ENCODE measurements at places on chromosomes 4 and X.

DNA sequence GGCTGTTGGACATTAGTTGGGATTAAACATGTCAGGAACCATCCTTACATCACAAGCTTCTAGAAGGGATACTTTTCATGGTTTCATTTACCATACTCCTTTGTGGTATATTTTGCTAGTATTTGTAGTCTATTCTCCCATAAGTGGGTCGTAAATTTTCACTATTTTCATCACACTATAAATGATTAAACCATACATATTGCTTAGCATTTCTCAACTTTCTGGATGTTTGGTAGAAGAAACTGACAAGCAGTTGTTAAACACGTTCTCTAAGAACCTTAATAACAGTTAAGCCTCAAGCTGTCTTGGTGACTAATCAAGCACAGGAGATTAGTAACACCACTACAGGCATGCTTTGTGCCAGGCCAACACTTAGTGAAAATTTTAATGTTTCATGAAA is 375.5 kb downstream of the NAF1 start:
- DNase-seq: no peak

DNA sequence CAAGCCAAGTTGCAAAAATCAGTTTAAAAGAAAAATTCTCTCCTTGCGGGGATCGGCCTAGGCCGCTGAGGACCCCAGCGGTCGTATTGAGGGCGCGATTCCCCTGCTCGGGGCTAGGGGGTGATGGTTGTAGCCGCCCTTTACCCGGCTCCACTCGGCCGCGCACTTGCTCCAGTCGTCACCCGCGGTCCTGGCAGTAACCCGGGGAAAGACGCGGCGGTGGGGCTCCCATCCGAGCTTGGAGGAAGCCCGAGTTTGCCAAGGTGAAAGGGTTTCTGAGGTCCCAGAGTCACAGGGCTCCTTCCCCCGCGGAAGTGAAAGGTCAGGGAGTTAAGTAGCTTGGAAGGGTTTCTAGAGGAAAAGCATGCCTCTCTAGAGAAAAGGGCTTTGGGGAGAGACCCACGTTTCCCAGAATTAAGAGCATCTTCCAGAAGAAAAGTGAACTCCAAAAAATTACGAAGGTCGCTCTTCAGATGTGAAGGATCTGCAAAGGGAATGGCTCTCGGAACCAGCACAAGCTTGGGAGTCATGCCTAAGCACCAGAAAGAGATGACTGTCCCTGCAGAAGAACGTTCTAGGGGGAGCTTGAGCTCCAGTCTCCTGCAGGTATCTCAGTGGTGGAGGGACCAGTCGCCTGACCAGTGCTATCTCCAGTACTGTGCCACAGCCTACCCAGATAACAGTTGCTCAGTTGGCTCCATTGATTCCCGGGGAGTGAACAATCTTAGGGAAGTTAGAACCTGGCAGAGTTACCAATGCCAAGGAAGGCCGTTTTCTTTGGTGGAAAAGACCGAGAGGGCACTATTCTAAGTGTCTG is 875 bp downstream of the LAP3 start:
- DNase-seq: peak; percentile 41

- no peak for DNase-seq
Measured at GRCh38 chr4:39963656-39964055, 14.1 kb downstream of the PDS5A start.

GRCh38 chr4:183772361-183772760 is 113.3 kb downstream of the TRAPPC11 start:
- no peak for DNase-seq

DNA sequence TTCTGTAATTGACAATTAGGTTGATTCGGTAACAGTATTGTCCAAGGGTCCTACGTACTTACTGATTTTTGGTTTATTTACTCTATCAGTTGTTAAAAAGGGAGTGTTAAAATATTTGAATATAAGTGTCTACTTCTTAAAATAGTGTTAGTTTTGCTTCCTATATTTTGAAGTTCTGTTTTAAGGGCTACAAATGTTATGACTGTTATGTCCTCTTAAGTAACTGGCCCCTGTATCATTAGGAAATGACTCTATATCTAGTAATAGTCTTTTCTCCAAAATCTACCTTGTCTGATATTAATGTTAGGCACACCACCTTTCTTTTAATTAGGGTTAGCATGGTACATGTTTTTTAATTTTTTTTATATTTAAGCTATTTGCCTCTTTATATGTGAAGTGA is 30.1 kb downstream of the ANKRD50 start:
- no peak for DNase-seq

DNA sequence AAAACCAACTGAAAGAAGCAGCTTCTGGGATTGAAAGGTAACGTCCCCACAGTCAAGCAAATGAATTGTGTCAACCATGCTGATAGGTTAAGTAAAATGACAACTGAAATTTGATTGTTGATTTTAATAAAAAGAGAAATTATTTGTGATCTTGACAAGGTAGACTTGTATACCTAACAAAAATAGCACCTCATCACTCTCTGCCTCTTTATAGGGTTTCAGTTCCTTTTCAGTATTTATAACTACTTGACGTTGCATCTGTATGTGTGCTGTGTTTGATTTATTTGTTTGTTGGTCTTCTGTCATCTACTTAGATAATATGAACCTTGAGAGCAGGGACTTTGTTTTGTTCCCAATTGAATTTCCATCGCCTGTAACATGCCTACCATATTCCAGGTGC is 7.9 kb upstream of the PPP3CA start:
- no peak for DNase-seq

- DNase-seq: peak; percentile 73
Measured at GRCh38 chrX:68710870-68711576, 63.6 kb downstream of the STARD8 start.

- no peak for DNase-seq
Measured at GRCh38 chrX:79182071-79182470, 37.6 kb downstream of the GPR174 start.

GRCh38 chr4:18859468-18859867 is 837.9 kb upstream of the LCORL start:
- no peak for DNase-seq

- no peak for DNase-seq
Measured at GRCh38 chr4:185879666-185880312, 67.8 kb upstream of the SORBS2 start.

DNA sequence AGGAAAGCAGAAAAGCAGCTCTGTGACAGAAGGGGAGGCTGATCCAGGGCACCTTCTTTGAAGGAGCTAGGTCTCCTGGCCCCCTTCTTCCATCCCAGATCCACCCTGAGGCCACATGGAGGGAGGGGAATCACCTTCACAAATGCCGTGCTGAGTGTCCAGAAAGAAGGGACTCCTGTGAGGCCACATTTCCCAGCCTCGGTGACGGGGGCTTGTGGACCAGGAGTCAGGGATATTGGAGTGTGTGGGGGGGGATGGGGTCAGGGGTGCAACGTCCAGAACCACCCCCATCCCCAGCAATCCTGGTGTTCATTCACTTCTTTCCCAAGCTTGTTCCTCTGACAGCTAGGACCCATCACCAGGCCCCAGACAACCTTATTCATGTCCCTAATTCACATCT is 4.7 kb downstream of the TIMM17B start:
- no peak for DNase-seq

GRCh38 chr4:153573221-153573620 is 107.1 kb downstream of the TMEM131L start:
- no peak for DNase-seq

DNA sequence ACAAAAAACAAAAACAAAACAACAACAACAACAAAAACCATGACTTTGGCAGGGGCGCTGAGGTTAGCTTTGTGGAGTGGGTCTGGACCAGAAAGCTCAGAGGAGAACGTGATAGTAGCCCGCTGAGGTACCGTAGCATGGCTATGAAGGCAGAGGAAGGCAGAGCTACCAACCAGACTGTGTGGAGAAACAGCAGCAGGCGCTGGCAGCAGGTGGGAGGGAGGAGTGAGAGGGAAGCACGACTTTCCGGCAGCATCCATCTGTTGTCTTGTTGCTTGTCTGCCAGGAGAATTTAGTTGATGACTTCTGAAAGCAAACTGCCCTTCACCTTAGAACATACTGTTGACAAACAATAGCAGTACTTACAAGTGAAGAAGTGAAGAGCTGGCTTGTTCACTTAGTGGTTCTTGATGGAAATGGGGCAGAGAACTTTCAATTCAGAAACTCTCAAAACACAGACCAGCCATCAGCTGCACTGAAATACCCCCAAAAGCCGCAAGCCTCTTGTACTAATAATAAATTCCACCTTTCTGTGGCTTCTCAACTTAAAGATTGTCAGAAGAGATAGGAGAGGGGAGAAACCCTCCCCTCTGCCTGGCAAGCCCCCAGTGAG is 447.2 kb downstream of the SLITRK2 start:
- DNase-seq: no peak

GRCh38 chr4:87409420-87409939 is 12.9 kb upstream of the NUDT9 start:
- no peak for DNase-seq

GRCh38 chr4:103915224-103915869 is 195.6 kb upstream of the TACR3 start:
- peak; percentile 11 for DNase-seq

- DNase-seq: no peak
Measured at GRCh38 chr4:67141586-67141985, 403.7 kb downstream of the CENPC start.

DNA sequence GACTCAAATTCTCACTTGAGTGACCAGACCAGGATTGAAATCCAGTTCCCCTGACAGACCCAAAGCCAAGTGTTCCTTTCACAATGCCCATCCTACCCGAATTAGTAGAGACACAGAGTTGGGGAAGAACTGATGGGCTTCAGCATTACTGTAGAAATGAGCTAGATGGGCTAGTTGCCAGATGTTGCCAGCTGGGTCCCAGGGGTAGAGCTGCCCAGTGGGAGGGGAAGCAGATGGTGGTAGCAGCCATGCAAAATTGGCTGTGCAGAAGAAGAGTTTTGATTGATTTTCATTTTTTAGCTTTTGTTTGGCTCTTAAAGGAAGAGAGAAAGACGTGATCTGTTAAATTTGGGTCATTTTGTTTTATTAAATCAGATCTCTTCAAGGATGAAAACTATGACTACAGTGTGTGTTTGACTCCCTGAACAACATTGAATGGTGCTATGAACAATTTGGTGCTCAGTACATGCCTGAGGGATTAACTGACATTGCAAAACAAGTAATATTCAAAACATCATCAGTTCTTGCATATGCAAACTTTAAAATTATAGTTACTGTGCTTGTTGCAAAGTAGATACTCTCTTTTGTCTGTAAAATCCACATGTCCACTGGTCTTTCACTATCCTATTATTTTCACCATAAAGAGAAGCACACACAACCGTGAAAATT is 86.0 kb downstream of the PARM1 start:
- no peak for DNase-seq

- DNase-seq: no peak
Measured at GRCh38 chrX:148670277-148670676, 169.9 kb downstream of the AFF2 start.

DNA sequence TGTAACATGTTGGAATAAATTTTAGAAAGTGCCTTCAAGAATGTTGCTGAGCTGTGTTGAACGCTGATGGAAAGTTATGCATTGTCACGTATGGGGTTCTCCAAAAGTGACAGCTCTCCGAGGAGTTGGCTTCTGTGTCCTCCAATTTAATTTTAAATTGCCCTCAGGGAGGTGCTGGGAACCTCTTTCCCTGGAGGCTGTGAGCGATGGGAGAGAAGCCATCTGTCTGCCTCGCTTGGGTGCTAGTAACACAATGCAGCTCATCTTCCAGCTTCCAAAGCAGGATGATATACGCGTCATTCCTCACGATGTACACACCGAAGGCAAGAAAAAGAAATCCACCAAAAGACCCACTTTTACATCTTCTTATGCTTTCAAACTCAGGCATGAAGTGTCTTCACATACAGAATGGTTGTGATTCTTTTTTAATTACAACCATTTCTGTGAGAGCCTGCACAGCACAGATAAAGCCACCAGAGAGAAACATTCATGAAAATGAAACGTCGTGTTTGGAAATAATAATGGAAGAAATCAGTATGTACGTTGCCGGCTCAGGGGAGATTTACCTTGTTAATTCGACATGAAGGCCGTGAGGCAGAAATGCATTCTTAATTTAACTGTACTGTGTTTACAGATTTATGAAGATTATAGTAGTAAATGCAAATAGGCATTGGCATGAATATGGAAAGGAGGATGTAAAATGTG is 218.9 kb downstream of the ASMT start:
- DNase-seq: no peak

- DNase-seq: no peak
Measured at GRCh38 chr4:95614684-95615205, 66.0 kb upstream of the UNC5C start.

DNA sequence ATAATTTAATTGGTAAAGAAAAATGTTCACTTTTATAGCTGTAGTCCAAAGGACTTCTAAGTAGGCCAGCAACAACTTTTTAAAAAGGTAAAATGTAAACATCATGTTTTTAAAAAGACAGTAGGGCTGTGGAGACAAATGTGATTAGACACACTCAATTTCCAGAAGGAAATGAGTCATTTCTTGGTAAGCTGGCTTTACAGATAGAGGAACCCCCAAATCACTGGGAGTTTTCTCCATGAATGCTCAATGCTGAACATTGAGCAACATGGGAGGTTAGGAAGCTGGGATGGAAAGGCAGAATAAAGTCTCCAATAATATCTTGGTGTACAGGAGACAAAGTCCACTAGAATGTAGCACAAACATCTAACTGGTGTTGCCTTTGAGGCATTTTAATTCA is 121.3 kb downstream of the NWD2 start:
- DNase-seq: no peak

DNA sequence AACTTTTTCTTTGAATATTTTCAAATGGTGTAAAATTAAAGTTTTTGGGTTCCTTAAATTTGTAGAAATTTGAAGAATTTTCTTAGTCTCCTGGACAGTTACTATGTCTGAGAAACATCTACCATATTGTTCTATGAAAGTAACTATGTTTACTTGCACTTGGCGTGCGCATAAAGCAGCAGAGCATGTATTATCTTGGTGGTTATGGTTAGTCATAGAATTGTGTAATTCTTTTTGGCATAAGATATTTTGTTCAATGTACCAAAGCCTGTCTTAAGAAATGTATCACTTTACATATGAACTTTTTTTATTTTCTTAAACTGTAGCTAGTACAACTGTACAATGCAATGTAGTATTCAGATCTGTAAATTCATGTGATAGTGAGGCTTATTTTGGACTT is 49.2 kb downstream of the CDS1 start:
- no peak for DNase-seq

- no peak for DNase-seq
Measured at GRCh38 chr4:167893531-167893930, 198.8 kb upstream of the ANXA10 start.

- no peak for DNase-seq
Measured at GRCh38 chr4:183253451-183253850, 66.6 kb downstream of the CLDN22 start.

GRCh38 chr4:101205916-101206315 is 141.4 kb downstream of the PPP3CA start:
- DNase-seq: no peak

DNA sequence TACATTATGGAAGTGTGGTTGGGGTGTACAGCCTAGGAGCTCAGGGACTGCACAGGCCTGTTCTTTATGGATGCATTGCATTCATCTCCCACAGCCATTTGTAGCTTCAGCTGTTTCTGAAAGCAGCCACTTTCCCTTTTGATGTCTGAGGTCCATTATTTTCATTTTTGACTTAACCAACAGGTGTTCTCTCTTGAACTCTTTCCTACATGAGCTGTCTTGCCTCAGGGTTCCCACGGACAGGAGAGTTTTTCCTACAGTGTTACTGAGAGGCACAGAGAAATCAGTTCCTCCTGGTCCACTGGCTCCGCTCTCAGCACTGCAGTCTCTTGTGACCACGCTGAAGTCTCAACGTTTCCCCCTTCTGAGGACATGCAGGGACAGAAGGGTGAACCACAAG is 87.2 kb downstream of the RASL11B start:
- DNase-seq: no peak

- no peak for DNase-seq
Measured at GRCh38 chr4:29571322-29571721, 1148.8 kb upstream of the PCDH7 start.

GRCh38 chr4:15749001-15749400 is 29.1 kb upstream of the CD38 start:
- DNase-seq: no peak

Data from SW480 (cell line).